Stimulated activated CD8-positive, alpha-beta memory T cell treated with anti-CD3 and anti-CD28 coated beads, Interleukin-2, amount 100 ng/mL, for 48 hours (primary cell): ENCODE measurements at places on chromosomes 11 and 22.

GRCh38 chr22:25777870-25778269 lies 35.9 kb downstream of the MYO18B start:
- DNase-seq = no peak

DNA sequence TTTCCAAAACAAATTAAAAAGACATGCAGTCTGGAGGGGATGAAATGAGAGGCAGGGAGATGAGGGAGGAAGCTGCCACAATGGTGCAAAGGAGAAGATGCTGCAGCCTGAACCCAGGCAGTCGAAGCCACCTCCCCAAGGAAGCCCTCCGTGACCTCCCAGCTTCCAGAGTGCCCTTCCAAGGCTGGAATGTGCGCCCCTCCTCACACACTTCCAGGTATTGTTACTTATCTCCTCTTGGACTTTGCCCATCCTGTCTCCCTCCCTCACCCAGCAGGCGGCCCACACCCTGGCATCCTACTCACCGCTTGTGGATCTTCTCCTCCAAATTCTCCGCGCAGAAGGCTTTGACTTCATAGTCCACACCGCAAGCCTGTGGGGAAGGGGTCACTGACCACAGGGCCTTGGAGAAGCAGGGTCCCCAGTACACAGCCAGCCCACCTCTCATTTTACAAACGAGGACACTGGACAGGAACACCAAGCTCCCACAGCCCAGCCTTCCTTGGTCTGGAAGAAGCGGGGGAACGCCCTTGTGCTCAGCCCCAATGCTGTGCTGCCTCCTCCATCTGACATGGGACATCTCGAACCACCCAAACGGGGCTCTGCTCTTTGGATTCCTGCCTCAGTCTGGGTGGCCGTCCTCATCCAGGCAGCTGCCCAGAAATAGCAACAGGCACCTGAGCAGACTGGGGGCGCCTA lies 40.3 kb downstream of the TPBGL start:
- DNase-seq = no peak

DNA sequence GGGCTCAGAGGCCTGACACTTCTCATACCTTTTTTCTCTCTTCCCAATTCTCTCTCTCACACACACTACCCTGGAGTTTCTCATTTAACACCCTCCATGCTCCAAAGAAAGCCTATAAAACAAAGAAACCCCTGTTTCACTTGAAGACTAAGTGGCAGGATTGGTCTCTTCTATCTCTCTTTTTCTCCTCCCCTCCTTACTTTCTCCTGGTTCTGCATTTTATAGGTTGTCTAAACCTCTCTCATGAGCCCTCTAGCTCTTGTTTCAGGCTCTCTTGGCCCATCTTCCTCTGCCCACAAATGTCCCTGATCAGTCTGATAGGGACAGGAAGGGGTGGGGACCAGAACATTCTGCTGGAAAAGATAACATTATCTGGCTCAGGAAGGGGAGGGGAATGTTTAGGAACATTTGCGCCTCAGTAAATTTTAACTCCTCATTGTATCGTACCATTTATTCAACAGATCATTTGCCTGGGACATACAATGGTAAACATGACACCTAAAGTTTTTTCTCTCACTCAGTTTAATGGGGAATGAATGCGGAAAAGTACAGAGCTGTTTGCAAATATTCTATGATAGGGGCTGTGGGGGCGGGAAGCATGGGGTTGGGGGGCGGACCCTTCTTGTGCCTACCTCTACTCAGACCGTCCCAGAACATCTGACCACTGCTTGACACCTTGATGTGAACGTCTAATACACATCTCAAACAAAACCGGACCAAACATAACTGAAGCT lies 10.8 kb downstream of the CRYBA4 start:
- no peak for DNase-seq

DNA sequence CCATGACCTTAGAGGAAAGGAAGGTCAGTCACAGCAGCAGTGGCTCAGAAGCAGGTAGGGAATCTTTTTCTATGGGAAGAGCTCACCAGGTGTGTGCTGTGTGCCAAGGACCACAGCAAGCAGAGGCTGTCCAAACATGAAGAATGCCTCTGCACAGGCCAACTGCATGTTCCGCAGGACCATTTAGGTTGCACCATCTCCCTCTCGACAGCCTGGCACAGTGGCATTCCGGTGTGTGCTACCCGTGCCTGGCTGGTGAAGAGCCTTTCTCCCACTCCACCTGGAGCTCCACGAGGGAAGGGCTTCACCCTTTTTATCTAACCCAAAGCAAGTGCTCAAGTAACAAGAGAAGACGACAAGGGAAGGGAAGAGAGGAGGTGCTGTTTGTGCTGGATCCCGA lies 76.5 kb downstream of the PACSIN2 start:
- DNase-seq = no peak

- no peak for DNase-seq
These were observed 85.3 kb downstream of the CACNA1I start for GRCh38 chr22:39655831-39656230.

GRCh38 chr11:74371269-74372052 lies 26.8 kb downstream of the PGM2L1 start:
- DNase-seq = no peak
